ENCODE measurements at places on chromosomes 11 and 22.

GRCh38 chr11:123434262-123434661 is 4.2 kb downstream of the GRAMD1B start:
- no peak for DNase-seq

DNA sequence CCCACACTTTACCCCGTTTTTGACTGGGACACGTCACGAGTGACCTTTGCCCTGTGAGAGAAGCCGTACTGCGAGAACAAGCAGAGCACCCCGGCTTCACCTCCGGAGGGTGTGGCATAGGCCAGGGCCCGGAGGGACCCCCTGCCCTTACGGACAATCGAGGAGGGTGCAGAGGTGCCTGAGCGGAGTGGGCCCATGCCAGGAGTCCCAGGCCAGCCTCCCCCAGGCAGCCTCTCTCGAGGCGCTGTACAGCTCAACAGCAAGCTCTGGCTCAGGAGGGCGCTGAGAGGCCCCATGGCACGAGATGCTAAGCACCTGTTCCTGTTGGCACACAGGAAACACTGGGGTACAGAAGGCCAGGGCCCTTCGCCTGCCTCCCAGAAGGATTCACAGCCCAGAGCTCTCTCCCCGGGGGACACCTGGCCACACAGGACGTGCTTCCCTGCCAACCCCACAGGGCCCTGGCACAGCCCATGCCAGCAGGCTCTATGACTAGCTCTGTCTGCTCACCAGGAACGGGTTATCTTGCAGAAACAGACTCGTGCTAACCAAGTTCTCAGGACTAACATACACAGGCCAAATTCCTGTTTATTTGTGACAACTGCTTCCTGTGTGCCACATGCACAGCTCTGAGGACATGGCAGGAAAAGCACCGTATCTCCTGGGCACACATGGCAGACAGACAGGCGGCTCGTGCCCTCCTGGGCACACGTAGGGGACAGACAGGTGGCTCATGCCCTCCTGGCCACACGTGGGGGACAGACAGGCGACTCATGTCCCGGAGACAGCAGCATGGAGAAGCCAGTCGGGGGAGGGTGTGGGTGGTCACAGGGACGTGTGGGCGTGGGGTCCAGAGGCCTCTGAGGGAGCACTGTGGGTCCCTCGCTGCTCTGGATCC is 11.6 kb downstream of the TOLLIP start:
- no peak for DNase-seq

GRCh38 chr11:93005239-93005638 is 35.8 kb downstream of the MTNR1B start:
- DNase-seq: no peak

DNA sequence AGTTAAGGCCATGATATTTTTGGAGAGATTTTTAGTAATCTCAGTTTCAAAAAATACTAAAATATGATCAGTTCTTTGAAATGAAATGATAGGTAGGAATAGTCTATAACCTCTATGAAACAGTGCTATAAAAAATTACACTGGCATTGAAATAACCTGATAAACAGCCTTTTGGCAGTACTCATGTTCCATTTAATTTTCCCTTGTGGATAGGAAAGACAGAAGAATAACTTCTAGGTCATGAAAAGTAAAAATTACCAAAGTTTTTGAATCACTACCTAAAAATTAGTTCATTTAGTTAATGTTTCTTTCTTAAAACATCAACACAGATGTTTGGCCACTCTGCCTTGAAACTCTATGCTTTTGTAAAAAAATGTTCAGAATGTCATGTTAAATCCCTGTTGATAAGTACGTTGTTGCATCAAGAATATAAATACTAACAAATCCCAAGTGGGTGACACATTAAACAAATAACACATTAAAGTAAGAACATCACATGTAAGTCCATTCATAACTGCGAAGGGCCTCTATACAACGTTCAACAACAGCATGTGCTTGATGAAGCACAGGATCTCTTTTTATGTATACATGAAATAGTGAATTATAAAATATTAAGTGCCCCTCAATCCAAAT is 290.2 kb downstream of the SWAP70 start:
- no peak for DNase-seq

DNA sequence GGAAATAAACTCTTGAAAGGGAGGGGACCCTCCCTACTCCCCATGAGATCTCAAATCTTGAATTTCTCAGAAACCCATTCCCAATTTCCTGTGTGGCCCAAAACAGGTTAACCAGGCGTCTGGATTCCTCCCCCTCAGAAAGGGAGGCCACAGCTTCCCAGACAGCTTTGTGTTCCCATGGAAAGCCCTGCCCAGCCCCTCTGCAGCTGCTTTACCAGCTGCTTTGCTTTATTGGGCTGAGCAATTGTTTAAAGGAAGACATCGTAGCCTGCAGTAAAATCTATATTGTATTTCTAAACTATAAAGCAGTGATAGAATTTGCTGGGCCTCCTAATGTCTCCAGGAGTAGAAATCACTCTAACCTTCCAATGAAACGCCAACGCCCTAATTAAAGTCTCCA is 97.4 kb downstream of the CHST1 start:
- no peak for DNase-seq

DNA sequence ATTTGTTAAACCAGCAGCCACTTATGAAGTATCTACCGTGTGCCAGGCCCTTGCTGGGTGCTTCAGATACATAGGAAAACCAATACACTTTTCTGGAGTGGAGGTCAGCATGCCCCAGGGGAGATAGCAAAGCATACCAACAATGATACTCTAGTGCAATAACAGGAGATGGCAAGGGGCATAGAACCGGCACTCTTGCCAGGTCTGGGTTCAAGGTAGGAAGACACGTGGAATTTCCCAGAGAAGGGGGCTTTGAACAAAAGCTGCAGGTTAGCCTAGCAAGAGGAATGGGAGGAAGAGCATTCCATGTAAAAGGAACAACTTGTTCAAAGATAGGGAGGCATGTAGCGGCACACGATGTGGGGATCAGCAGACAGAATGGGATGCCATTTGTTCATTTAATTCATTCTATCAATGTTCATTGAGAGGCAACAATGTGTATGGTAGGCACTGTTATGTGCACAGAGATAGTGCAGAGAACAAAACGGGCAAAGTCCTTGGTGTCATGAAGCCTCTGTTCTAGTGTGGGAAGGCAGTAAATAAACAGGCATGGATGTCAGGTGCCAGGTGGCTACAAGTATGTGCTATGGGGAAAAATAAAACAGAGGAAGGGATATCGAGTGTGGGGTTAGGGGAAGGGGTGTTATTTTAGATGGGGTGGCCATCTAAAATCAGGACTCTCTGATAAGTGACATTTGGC is 162.6 kb upstream of the E2F8 start:
- no peak for DNase-seq
